ENCODE measurements at places on chromosomes 2 and 18.

- no peak for DNase-seq
Observed at GRCh38 chr2:120430957-120431356, 85.0 kb downstream of the INHBB start.

DNA sequence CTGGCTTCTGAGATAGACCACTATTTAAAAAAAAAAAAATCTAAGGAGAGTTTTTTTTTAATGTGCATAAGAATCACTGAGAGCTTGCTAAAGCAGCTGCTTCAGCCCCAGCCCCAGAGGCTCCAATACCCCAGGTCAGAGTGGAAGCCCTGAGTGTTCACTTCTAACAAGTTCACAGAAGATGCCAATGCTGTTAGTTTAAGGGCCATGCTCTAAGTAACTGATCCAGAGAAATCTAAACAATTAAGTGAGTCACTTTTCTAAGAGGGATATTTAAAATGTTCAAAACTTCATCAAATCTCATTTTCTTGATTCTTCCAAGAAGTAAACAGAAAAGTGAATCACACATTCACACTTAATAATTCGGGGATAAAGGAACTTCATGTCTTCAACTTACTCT lies 126.4 kb upstream of the CD226 start:
- DNase-seq, result peak; percentile 3

DNA sequence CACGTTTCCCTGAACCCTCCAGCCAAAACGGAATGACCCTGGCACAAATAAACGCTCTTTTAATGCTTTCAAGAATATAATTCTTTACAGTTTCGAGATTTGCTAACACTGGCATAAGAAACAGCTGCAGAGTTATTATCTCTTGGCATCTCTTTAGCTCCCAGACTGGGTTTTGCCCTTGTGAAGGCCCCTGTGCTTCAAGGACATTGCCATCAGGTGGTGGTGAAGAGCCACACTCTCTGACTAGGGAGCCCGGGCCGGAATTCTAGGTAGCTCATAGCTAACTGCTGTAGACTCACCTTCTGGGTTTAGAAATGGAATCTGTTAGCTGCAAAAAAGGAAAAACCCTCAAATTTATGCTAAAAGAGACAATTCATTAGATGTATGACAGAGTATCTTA lies 13.3 kb upstream of the GALNT14 start:
- no peak for DNase-seq

DNA sequence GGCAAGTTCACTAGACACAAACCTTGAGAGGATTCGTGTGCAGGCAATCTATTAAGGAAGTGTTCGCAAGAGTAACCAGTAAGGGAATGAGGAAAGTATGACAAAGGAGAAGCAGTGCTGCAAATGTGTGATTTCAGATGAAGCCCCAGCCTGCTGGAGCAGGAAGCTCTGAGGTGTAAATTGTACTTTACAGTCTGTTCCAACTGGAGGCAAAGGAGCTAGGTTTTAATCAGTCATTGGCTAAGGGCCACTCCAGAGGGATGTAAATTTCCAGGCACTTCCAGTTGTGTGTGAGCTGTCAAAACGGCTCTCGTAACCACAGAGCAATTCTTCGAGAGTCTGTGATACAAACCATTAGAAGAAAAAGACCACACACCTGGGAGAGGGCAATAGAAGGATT lies 359.5 kb upstream of the FAM98A start:
- no peak for DNase-seq

GRCh38 chr2:23526114-23526513 lies 141.1 kb downstream of the KLHL29 start:
- no peak for DNase-seq

GRCh38 chr18:66110607-66111006 lies 359.8 kb downstream of the CDH7 start:
- no peak for DNase-seq

DNA sequence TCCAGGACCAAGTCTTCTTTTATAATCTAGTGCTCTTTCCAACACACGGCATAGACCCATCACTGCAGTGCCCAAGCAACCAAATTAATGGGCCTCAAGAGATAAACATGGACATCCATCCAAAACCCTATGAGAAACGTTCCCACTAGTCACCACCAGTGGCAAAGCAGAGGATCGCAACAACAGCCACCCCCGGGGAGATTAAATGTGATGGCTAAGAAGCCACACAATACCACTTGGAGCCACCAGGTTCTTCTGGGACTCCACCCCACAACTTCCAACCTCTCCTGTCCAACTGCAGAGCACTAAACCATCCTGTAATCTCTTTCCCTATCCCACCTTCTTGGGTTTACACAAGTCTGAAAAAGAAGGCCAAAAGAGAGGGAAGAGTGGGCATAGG lies 123.8 kb downstream of the BCL11A start:
- DNase-seq, result no peak

DNA sequence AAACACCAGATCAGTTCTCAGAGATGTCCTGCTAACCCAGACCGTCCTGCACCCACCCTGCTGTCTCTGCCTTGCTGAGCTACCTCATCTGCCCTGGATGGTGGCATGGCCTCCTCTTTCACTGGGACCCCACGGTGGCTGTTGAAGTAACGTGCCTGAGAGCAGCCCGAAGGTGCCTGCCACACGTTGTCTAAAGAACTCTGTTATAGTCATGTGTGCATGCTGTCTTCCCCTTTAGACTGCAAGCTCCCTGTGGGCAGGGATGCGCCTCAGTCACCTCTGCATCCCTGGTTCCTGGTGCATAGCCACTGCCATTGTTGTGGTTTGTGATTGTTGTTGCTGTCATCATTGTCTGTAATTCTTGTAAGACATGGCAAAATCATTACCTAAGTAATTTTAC lies 235.9 kb downstream of the EIPR1 start:
- DNase-seq, result no peak

DNA sequence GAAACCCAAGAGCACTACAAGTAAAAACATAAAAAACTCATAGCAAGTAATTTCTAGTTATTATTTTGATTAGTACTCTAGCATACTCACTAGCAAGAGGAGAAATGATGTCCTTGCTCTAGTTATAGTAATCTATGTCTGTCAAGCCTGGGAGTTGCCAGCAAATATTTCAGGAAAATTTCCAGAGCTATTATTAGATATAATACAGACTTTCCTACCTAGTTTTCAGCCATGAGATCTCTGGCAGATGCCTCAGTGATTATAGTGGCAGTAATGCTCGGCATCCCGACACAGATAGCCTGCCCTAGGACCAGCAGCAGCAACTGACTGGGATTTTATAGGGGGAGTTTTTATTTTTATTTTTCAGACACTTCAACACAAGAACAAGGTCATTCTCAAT lies 224.4 kb downstream of the ZNF385B start:
- DNase-seq, result peak; percentile 11

DNA sequence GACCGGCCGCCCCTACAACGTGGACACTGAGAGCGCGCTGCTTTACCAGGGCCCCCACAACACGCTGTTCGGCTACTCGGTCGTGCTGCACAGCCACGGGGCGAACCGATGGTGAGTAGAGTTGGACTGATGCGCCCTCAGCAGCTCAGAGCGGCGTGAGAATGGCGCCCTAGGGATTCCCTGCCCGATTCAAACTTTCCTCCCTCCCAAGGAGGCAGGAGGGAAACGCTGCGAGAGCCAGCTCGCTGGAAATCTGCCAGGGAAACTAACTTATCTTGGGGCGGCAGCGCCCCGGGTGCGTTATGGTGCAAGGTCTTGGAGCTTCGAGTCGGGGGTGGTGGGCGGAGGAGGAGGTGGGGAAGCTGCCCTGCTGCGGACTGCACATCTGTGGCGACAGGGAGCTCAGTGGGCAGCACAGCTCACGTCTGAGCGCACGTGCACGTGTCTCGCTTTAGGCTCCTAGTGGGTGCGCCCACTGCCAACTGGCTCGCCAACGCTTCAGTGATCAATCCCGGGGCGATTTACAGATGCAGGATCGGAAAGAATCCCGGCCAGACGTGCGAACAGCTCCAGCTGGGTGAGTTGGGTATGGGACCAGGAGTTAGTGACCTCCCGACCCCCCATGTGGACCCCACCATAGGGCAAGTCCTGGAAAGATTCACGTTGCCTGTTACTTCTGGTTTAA lies 697 bp downstream of the ITGA4 start:
- peak; percentile 50 for DNase-seq

DNA sequence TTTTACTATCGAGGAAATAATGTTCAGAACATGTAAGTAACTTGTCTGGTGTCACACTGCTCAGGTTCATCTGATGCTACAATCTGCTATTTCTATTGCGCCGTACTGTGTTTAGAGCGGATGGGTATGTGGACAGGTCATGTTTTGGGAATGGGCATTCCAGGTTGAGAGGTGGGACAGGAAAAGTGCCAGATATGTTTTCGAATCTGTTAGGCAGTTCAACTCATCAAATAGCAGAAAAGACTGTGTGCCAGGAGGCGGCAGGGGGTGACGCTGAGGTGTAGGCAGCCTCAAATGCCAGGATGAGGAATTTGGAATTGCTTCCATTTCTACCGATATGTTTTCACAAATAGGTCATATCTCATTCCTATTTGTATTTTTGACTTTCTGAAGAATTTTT lies 123.8 kb downstream of the HRH4 start:
- DNase-seq, result no peak

DNA sequence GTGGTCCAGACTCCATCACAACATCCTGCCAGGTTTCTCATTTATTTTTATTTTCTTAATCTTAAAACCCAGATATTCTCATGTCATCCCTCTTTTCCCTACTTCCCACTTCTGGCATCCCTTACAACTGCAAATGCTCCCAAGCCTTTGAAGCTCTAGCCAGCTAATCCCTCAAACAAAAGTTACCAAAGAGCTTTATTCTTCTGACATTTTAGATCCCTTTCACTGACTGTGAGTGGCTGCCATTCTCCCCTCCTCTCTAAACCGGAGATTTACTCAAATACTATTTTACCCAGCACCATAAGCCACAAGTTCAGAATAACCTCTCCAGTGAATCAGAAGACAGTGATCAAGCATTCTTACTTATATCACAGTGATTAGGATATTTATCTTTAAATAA lies 569.0 kb upstream of the SYT4 start:
- no peak for DNase-seq

DNA sequence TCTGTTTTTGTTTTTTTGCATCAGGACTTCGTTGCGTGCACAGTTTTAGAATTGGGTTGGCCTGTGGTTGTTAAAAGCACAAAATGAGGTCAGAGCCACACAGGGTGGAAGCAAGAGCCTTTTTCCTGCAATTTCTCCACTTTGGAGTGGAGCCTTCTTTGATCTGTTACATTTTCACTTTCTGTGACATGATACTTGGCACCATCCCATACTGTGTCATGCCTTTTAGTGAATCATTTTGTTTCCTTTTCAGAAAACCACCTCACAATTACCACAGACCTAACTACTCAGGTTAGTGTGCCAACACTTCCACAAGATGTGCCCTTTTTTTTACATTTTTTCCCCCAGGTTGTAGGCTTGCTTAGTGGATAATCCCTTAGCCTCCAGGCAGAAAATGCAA lies 32.5 kb downstream of the MERTK start:
- peak; percentile 63 for DNase-seq

- DNase-seq, result no peak
Observed at GRCh38 chr2:37349231-37349860, 4.9 kb downstream of the QPCT start.

- no peak for DNase-seq
Observed at GRCh38 chr2:120810639-120811038, 75.0 kb downstream of the GLI2 start.

GRCh38 chr2:184611361-184612085 lies 13.2 kb downstream of the ZNF804A start:
- DNase-seq, result peak; percentile 69

DNA sequence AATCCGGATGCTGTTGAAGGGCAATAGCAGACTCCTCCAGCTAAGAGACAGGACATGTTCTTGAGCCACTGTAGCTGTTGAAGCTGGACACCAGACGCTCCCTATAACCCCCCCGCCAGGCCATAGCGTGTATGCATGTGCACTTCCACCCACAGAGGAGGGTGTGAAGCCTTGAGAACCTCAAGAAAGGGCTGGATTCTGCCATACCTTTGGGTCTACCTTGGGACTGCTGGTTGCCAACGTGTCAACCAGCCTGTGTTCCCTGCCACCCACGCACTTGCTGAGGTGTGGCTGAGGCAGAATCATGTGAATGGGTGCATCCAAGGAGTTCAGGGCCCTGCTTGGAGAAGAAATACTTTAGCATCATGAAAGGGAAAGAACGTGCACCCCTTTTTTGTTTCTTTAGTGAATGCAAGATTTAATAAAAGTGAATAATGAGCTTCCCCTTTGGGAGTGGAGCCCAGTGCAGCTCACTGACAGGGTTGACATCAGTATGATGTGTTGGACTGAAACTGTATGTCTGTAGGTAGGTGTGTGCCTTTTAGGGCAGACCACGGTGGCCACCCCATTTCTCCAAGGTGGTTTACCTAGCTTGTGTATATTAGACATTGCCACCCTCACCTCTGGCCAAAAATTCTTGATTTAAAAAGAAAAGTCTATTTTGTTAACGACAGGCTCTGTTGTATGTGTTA lies 198.3 kb downstream of the MGAT5 start:
- no peak for DNase-seq

- no peak for DNase-seq
Observed at GRCh38 chr2:148577845-148578492, 66.6 kb upstream of the EPC2 start.

GRCh38 chr18:55610506-55610905 lies 22.5 kb upstream of the TCF4 start:
- peak; percentile 87 for DNase-seq

GRCh38 chr18:58311390-58311789 lies 267.4 kb downstream of the NEDD4L start:
- no peak for DNase-seq

DNA sequence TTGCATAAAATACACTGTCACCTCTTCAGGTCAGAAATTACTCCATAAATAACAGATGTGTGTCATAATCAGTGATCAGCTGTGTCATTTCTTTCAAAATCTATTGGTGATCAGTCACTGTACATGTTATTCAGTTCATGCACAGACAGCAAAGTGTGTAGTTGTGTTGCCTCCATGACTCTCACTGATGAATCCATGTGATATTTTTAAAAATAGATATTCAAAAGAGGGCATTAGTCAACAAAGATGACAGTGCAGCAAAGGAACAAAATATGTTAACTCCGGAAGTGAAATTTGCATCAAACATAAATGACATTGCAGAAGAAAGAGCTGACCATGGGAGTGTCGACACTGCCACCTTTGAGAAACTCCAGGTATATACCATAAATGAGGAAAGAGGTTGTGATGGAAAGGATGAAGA lies 17.1 kb upstream of the MCM6 start:
- no peak for DNase-seq

DNA sequence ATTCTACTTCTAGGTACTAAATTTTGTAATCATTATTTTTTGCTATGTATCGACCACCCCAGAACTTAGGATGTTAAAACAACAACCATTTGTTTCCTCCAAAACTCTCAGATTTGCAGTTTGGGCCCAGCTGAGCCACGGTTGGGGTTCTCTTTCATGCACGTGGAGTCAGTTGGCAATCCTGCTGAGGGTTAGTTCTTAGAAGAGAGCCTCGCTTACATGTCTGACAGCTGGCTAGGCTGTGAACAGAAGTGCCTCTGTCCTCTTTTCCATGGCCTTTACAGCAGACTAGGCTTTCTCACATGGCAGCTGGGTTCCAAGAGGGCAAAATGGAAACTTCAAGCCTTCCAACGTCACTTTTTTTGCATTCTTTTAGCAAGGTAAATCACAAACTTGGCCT lies 9.3 kb upstream of the RGPD4 start:
- DNase-seq, result no peak

Measured in fibroblast of upper back skin (primary cell).